ENCODE measurements at places on chromosomes 13 and 19.

DNA sequence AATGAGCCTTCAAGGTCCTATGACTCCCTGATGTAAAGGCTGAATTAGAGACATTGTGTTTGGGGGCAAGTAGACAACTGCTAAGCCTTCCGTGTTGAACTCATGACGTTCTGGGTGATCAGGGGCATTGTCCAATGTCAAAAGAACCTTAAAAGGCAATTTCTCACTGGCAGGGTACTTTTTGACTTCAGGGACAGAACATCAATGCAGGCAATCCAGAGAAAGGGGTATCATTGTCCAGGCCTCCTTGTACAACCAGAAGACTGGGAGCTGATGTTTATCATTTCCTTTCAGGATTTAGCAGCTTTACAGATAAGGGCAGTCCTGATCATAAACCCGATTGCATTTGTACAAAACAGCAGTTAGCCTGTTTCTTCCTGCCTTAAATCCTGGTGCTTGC is 25.0 kb upstream of the SMAD9 start:
- DNase-seq, result no peak

- DNase-seq, result peak; percentile 82
Observed at GRCh38 chr19:5987077-5987818, 9.3 kb upstream of the RANBP3 start.

DNA sequence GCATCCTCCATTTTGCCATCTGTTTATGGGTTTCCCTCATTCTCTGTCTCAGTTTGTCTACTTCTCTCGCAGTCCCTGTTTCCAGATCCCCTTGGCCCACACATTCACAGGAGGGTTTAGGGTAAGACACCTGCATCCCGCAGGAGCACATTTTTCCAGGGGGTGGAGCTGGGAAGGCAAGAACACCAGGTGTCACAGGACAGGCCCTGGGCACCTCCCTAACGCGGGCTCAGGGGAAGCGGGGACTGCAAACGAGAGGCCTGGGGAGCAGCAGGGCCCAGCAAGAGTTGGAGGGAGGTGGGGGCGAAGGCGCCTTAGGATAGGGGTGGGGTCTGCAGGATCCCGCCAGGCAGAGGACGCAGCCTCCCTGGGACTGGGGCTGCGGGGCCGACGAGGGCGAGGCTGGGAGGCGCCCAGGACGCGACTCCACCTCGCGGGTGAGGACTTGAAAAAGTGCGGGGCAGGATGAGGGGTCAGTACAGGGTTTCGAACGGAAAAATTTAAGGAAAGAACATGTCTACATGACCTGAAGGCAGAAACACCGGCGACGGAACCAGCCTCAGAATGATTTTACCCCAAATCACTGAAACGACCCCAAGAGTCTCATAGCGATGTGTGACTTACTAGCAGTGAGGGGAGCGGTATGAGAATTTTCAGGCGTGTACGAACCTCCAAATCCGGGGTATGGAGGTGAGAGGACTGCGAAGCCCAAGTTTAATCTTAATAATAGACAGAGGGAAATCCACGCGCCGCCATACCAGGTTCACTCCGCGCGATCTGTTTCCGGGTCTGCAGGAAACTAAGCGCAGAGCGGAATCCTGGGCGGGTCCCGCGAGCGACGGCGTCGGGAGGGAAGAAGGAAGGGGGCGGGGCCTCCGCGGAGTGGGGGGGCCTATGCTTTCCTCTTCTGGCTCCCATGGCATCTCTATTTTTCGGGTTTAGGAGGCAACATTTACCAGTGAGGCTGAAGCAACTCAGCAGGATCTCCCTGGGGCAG is 7.1 kb upstream of the ERVV-2 start:
- no peak for DNase-seq

DNA sequence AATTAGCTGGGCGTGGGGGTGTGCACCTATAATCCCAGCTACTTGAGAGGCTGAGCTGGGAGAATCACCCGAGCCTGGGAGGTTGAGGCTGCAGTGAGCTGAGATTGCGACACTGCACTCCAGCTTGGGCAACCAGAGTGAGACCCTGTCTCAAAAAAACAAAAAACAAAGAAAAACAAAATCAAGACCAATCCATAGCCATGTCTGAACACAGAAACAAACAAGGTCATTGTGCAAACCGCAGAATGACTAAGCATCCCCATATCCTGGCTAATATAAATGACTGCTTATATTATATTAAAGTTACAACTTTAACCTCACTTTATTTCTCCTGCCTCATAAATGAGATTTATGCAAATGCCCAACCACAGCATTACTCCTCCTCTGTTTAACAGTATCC is 2.3 kb upstream of the LYPD3 start:
- no peak for DNase-seq

DNA sequence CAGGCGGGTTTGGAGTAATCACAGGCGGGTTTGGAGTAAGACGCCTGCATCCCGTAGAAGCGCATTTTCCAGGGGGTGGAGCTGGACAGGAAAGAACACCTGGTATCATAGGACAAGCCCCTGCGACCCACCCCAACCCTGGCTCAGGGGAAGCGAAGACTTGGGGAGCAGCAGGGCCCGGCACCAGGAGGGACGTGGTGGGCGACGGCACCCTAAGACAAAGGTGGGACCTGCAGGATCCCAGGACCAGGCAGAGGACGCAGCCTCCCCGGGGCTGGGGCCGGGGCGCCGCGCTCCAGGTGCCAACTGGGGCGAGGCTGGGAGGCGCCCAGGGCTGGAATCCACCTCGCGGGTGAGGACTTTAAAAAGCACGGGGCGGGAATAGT is 520 bp downstream of the ZNF600 start:
- DNase-seq, result no peak

DNA sequence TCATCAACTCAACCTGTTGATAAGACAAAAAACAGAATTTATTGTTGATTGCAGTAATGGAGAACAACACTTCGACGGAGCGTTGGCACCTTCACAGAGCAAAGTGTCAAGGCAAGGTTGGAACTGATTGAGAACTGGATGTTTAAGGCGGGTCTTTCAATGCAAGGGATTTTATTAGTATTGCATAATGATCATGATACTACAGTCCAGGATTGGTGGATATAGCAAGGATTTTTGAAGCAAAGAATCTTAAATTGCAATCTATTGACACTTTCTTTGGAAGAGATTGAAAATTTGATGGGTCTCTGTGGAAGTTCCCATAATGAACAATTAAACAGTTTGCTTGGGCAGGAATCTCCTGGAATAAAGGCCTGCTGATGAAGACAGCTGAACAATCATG is 632 bp upstream of the ZNF235 start:
- DNase-seq, result no peak

DNA sequence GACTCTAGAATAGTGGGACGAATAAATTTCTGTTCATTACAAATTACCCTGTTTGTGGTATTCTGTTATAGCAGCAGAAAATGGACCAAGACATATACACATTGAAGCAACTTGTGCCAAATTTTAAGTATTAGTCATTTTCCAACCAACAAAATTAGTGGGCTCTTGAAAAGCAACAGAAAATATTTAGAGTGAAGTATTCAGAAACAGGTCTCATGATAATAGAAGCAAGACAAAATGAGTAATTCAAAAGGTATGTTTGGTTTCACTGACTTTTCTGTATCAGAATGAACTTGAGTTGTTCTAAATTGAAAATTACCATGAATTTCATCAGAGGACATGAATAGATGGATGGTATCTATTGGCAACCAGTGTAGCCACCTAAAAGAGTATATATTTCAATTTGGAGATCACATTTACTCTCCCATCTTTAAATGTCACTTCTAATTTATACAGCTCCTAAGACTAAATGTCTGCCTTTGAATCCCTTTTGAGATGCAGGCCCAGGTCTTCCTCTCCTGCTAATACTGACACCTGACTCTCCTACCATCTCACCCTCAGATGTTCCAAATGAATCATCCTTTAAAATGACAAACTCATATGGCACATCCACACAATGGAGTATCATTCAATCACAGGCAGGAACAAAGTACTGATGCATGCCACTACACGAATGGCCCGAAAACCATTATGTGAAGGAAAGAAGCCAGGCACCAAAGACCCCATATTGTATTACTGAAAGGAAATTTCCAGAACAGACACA is 40.7 kb upstream of the DOCK9 start:
- no peak for DNase-seq

DNA sequence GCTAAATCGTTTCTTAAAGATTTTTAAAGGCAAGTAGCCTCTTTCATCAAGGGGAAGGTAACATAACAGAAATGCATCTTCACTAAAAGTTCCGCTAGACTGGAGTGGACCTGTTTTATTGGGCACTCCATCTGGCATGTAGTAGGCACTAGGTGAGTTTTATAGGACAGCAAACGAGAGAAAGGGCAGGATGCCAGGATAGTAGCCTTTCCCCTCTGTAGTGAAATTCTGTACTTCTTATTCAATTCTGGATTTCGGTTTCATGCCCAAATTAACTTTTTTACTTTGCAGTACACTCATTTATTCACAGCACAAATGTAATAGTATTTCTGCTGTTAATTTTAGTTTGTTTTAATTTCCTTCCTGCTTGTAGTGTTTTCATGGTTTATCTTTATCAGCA is 45.2 kb downstream of the GPR180 start:
- no peak for DNase-seq

- DNase-seq, result no peak
Observed at GRCh38 chr13:51683597-51683996, 99.3 kb downstream of the WDFY2 start.

GRCh38 chr19:2733930-2734588 is 5.8 kb downstream of the SLC39A3 start:
- no peak for DNase-seq

Measured in activated CD4-positive, alpha-beta T cell treated with anti-CD3 and anti-CD28 coated beads, Interleukin-2, amount 50 U/mL, for 48 hours (primary cell).